ENCODE measurements at places on chromosomes 7 and 10.
A peak's percentile ranks its signal among the peaks of the same experiment; 100 is the strongest.

DNA sequence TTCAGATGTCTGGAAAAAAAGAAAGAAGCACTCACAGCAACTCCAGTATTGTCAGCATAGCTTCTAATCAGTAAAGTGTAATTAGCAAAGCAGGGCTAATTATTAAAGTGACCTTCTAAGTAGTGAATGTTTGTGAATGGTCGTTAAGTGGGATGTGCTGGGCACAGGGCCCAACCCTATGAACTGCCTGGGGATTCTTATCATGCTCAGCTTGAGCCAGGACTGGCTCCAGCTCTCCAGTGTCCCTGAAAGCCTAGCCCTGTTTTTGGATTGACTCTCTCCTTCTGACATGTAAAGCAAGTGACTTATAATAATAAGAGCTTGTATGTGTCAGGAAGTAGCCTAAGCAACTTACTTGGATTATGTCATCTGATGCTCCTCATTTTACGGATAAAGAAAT is 9.5 kb upstream of the TBX20 start:
- no peak for DNase-seq

GRCh38 chr10:47259466-47259865 is 40.5 kb upstream of the GDF10 start:
- DNase-seq, result peak; percentile 7

DNA sequence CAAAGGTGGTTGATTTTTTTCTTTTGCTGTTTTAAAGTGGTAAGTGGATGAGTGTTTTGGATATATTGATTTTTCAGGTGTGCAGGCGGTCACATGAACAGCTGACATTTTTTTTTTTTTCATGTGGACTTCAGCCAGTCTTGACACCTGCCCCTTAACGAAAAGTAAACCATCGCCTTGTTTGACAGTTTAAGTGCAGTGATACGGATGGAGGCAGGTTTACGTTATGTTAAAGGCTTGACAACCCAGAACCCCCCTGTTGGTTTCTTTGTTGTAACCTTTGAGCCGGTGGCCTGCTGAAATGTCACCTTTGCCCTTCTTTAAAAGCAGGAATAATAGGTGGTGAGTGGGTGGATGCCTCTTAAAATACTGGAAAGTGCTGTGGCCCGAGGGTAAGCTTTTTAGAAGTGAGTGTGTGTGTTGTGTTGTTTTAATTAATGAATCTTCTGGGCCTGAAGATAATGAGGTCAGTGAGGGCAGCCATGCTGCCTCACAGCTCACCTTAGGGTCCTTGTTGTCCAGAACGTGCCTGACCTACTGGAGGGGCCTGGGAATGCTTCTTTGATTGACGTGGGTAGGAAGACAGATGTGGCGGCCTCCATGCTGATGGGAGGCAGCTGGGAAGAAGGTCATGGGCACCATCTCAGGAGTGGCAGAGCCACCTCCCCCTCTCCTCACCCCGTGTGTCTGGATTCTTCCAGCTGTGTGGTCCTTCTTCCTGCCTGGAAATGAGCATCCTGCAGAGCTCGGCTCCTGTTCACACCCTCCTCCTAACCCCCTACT is 69.8 kb downstream of the TCF7L2 start:
- no peak for DNase-seq

DNA sequence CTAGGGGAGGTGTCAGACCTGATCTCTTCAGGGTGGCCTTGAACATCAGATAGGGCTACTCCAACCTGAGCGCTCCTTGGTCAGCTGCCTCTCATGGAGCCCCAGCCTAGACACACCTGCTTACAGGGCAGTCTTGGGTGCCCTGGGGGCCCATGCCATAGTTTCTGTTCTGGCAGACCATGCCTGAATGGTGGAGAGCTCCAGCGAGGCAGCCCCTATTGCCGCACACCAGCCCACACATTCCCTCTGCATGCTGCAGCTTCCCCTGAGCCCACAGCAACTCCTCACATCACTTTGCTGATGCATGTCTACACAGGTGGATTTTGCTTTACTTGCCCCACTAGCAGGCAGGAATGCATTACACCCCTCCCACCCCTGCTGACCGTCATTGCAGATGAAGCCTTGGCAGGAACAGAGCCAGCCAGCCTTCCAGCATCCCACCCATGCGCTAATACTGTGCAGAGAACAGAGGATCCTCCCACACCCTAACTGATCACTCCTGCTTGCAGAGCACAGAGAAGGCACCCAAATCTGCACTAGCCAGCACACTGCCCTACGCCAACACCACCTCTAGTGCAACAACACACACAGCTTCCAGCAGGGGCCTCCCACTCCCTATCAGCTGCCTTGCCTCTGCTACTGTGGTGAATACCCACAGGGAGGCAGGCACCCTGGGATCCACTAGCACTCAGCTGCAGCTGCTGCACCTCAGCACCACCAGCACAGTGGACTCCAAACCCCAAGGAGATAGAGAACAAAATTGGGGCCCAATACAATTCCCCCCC is 43.0 kb upstream of the GRM3 start:
- no peak for DNase-seq

- no peak for DNase-seq
These were observed 73.7 kb upstream of the ODAD2 start for GRCh38 chr10:28072573-28072972.

DNA sequence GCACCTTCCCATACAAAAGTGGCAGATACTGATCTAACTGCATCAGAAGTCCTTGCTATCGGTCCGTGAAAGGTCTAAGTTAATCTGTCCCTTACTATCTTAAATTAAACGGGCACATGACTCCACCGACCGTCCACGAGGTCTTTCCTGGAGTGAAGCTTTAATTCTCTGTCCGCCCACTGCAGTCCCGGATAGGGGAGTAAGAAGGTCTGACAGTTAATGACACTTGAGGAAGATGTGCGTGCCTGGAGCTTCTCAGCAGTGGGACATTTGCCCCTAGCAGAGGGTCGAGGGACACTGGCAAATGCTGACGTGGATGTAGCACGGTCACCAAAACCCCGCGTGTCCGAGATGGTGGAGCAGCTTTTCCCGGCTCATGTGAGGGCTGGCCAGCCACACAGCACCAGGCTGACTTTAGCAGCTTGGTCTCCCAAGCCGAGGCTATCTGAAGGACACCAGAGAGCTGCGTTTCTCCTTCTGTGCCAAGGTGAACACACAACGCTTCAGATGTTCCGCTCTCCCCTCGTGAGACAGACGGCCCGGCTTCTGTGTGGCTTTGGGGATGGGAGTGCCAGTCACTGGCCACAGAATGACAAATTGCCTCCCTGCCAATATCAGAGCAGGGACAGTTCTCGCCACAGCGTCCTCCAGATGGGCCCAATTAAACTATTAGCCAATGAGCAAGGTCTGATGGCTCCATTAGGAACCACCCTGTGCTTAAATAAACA is 86.6 kb downstream of the ADARB2 start:
- peak; percentile 18 for DNase-seq

DNA sequence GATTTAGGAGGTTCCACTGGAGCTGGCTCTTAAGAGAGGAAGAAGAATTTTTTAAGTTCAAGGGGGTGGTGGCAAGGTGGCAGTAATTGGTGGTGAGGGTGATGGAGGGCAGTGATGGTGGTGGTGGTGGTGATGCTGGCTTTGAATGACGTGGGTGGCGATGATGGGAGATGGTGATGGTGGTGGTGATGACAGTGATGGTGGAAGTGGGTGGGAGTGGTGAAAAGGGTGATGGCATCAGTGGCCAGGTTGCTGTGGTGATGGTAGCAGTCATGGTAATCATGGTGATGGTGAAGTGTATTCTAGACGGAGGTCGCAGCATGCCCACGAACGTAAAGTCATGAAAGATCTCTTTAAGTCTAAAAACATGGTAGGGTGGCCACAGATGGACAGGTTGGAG is 197.3 kb downstream of the PTEN start:
- no peak for DNase-seq

DNA sequence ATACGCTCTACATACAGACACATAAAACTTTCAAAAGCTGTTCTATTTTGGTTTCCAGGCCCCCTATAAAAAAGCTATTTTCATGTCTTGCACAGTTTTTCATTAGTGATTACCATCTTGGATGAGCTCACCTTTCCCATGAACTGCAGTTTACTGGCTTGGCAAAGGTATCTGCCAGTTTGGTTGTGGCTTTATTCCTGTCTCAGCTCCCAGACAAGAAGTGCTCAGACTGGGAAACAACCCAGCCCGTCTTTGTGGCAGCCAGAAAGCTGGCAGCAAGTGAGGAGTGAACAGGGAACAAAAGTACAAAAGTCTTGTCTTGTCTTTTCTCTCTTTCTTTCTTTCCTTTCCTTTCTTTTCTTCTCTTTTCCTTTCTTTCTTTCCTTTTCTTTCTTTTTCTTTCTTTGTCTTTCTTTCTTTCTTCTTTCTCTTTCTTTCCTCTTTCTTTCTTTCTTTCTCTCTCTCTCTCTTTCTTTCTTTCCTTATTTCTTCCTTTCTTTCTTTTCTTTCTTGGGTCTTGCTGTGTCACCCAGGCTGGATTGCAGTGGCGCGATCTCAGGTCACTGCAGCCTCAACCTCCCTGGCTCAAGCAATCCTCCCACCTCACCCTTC is 138.8 kb downstream of the CFAP58 start:
- no peak for DNase-seq

DNA sequence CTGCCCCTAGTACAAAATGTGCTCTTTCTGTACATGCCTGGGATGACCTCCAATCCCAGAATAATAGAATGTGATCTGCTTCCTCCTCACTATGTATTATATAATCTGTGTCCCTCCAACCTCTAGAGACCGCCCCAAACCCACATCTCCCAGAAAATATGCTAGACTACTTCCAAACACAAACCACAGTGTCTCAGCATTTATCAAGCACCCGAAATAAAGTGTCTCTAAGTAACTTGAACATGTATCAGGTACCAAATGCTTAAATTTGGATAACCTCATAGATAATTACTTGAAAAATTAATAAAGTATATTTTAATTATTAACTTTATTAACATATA is 16.1 kb downstream of the LYZL1 start:
- no peak for DNase-seq

DNA sequence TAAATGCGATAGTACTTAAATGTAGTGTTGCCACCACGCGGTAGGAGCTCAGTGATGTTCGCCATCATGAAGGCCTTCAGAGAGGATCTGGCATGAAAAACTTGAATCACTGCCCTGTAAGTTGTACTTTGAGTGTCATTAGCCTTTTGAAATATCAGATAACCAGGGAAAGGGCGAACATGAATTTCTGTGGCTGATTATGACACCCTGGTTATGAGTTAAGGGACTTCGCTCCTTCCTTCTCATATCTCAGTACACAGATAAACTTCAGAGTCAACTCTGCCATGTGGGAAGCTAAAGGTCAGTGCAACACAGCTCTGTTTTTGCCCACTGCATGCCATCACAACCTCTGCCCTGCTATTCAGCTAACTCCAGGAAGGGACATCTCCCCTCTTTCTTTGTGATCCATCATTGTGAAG is 8.9 kb upstream of the ACSL5 start:
- no peak for DNase-seq

GRCh38 chr10:73892310-73893030 is 18.1 kb upstream of the CAMK2G start:
- DNase-seq, result no peak

GRCh38 chr10:90856261-90856660 is 1.6 kb downstream of the HTR7 start:
- no peak for DNase-seq

DNA sequence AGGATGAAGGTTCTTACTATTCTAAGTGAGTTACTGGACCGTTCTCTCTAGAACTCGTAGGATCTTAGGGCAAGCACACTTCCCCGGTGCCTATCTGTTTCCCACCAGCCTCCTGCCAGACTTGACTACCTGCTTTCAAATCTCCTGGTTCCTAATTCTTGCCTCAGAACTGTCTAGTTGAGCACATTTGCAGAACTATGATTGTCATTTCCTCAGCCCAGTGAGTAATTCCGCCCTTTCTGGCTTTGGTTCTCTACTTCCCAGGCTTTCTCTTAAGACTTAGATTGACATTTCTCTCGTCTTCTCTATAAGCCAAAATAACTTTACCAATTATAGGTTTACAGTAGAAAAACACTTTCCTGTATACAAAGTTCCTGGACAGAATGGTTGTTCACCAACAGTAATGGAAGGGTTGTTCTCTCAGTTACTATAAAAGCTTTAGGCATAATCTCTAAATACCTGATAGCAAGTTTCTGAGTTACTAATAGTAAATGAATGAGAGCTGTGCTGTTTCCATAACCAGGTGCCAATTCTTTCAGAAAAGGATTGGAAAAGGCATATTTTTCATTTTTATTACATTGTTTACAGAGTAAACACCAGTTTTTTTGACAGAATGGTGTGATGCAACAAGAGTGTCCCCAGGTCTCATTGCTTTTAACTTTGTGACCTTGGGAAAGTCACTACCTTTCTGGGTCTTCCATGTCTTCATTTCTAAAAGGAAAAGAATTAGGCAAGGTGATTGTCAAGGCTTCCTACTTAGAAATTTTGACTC is 41.1 kb downstream of the PLEKHA8 start:
- no peak for DNase-seq

DNA sequence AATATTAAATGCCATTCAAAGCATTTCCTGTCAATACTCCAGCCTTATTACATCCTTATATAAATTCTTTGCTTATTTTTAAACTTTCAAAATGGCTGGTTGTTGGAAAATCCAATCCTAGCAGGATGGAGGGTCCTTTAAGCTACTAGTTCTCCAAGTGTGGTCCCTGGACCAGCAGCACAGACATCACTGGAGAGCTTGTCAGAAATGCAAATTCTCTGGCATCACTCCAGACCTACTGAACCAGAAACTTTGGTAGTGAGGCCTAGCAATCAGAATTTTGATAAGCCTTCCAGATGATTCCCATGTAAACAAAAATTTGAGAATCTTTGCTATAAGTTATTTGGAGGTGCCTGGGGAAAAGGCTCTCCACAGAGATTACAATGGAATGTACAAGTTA is 43.8 kb downstream of the CALCR start:
- no peak for DNase-seq

DNA sequence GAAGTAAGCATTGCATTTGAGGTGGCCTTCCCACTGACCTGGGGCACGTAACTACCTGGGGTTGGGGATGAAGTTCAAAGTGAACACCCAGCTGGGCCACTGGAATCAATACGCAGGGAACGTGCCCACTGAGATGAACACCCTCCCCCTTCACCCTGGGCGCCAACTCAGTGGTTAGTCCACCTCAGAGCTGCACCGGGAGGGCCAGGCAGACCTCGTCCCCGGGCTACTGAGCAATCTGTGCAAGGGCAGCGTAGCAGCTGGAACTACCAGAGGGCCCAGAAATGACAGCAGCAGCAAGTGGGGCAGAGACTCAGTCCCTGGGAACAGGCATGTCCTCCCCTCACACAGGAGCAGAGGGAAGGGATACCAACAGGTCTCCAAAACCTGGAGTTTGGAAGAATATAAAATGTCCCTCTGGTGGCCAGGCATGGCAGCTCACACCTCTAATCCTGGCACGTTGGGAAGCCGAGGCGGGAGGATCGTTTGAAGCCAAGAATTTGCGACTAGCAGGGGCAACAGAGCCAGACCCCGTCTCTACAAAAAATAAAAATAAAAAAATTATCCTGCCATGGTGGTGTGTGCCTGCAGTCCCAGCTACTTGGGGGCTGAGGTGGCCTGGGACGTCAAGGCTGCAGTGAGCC is 143.9 kb downstream of the SH3PXD2A start:
- no peak for DNase-seq

DNA sequence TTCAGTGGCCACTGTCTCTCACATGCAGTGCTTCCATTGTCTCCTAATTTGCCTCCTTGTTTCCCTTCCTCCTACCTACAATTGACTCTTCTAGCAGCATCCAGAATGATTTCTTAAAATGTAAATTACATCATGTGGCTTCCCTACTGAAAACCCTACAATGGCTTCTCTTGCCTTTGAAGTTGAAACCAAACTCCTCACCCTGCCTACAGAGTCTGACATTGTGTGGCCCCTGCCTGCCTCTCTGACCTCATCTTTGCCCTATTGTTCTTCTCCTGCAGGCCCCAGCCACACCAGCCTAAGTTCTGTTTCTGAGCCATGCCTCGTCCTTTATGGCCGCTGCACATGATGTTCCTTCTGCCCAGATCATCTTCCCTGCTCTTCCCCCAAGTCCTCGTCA is 35.8 kb upstream of the CDK1 start:
- DNase-seq, result no peak
